Smooth muscle cell of the umbilical artery (primary cell): ENCODE measurements at places on chromosomes 7 and 10. TPM values are rescaled to one million over a fixed set of nuclear protein-coding genes. Genes with fewer than 3 reads are reported as not detected.

Gene HMX3
- not detected in 2 replicates for total RNA-seq

Gene VDAC2
- 165 and 199 TPM in 2 replicates for total RNA-seq

Gene CABCOCO1
- total RNA-seq: 0.18 TPM in 1 of 2 replicates, not detected in the other

Gene PIP
- total RNA-seq: not detected in 2 replicates

Gene CLDN3
- total RNA-seq: not detected in 2 replicates

Gene ACHE
- total RNA-seq: 0.30 and 0.74 TPM in 2 replicates

Gene SSC4D
- 0.59 and 0.65 TPM in 2 replicates for total RNA-seq

Gene NAT16
- not detected in 2 replicates for total RNA-seq

Gene SLC26A5
- total RNA-seq: not detected in 2 replicates

Gene FLNC
- 226 and 608 TPM in 2 replicates for total RNA-seq

Gene MYH16
- total RNA-seq: under 0.01 and 0.32 TPM in 2 replicates
